ENCODE measurements at places on chromosomes 13 and 19.

DNA sequence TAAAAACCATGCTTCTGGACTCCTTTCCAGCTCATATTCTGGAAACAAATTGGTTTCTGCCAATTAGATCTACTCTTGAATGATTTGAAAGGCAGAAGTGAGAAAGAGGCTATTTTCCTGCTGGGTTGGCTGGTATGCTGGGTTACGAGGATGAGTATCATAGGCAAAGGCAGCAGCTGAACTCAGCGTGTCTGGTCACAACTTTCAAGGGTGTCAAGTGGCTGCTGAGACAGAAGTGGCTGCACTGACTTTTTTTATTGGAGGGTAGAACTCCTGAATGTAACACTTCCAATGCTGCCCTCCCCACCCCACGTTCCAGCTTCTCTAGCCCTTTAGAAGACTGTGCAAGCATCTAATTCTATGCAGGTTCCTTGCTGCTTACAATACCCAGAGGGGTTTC lies 8.3 kb upstream of the DZIP1 start:
- DNase-seq = no peak

- DNase-seq = peak; percentile 81
Measured at GRCh38 chr19:9586764-9587163, 2.5 kb upstream of the ZNF121 start.

DNA sequence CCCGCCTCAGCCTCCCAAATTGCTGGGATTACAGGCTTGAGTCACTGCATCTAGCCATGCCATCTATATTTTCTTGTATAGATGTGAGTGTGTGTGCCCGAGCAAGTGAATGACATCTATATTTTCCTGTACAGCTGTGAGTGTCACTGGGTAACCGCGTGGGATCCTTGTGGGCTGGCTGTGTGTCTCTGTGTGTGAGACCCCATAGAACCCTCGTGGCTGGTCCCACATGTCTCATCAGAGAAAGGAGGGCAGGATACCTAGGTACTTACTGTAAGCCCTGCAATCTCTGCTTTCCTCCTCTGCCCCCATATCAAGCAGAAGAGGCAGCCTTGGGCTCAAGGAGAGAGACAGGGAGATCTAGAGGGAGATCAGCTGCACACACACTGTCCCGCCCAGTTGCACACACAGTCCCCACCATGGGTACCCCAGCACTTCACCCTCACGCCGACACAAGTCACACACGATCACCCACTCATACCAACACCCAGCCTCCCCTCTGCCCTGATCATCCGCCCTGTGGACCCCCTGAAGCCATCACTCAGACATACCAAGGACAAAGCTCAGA lies 655 bp downstream of the DENND1C start:
- DNase-seq = peak; percentile 27

GRCh38 chr13:24684600-24684998 lies 4.4 kb downstream of the ATP12A start:
- DNase-seq = no peak

DNA sequence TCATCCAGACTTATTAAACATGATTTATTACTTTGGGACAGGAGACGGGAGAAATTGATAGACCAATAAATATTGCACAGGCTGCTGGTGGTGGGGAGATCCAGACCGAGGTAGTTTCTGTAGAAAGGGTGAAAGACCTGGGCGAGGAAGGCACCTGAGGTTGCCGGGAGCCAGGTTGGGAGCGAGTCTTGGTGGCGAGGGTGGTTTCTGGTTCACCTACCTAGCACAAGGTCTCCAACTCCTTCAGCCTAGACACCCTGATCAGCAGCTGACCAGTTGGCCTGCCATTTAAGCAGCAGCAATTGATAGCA lies 7.0 kb downstream of the EMP3 start:
- DNase-seq = no peak

Measured in CD4-positive, alpha-beta T cell treated with Interleukin-4 for 1 hour (primary cell).